ENCODE measurements at places on chromosomes 7 and 10.
A peak's percentile ranks its signal among the peaks of the same experiment; 100 is the strongest.

- no peak for ATAC-seq
Observed at GRCh38 chr10:52598936-52599335, 173.6 kb downstream of the MBL2 start.

GRCh38 chr10:92506336-92506735 is 67.6 kb downstream of the IDE start:
- no peak for ATAC-seq

GRCh38 chr10:8962249-8962648 is 907.8 kb downstream of the GATA3 start:
- no peak for ATAC-seq

DNA sequence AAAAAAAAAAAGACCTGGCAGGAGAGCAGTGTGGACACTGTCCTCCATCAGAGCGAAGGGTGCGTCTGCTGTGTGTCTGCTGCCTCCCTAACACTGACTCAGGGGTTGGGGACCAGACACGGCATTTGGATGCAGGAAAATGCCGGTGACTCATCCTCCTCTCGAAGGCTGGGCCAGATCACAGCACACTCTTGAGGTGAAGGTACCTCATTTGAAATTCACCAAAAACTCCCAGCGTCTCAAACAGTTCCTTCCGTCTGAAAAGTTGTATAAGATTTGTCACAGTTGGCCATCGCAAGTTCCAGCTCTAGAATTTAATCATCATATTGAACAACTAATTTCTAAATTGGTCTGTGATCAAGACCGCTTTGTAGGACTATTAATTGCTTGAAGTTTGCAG is 118.1 kb upstream of the LYZL2 start:
- ATAC-seq = peak; percentile 90

GRCh38 chr10:121532292-121532864 is 65.9 kb downstream of the FGFR2 start:
- ATAC-seq = no peak

DNA sequence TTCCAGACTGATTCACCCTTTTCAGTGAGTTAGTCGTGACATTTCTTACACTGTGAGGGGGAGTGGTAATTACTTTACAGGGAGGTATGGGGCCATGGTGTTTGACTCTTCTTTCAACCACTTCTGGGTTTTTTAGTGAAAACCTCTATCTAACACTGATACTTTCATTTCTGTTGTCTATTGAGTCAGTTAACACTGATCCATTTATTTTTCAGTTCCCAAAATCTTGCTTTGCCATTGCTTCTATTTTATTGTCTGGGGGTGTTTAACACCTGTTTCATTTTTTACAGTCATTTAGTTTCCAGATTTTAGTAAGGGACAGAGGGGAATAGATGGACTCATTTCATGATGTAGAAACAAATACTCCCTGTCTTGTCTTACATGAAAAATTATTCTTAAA is 61.5 kb downstream of the HELLS start:
- peak; percentile 61 for ATAC-seq

- ATAC-seq = peak; percentile 77
Observed at GRCh38 chr10:49139846-49140195, 6.0 kb upstream of the FAM170B start.

DNA sequence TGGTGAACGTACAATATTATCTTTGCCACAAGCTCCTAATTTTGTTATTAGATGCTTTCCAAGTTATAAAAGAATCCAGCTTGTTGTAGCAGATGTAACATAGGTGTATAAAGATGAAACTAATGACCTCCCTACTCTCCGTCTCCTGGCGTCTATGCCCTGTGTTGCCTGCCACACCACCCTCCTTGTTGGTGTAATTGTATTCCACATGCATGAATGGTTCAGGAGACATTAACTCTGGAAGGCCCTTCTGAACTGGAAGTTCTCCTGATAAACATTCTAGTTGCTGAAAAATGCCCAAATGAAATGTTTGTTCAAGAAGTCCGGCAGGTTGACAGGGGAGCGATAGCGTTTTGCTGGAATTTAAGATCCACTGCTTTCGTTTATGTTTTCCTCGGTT is 53.9 kb upstream of the SEPHS1 start:
- ATAC-seq = no peak

DNA sequence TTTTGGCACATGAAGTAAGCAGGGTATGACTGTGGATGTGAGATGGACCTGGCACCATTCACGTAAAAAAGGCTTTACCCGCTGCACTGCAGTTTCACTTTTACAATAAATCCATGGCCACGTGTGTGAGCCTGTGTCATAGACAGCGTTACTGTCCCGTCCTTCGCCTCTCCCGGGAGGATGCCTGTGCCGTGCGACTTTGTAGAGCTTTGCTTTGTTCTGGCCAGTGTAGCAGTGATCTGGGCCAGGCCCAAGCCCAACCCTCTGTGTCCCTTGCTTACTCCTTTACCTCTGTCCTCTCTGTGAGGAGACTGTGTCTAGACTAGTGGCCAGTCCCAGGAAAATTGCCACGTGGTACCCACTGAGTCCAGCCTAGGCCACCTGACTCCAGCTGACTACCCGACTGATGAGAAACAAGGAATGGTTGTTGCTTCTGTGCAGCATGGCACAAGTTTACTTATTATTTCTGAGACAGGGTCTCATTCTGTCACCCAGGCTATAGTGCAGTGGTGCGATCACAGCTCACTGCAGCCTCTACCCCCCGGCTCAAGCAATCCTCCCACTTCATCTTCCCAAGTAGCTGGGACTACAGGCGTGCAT is 48.1 kb downstream of the JAKMIP3 start:
- no peak for ATAC-seq

DNA sequence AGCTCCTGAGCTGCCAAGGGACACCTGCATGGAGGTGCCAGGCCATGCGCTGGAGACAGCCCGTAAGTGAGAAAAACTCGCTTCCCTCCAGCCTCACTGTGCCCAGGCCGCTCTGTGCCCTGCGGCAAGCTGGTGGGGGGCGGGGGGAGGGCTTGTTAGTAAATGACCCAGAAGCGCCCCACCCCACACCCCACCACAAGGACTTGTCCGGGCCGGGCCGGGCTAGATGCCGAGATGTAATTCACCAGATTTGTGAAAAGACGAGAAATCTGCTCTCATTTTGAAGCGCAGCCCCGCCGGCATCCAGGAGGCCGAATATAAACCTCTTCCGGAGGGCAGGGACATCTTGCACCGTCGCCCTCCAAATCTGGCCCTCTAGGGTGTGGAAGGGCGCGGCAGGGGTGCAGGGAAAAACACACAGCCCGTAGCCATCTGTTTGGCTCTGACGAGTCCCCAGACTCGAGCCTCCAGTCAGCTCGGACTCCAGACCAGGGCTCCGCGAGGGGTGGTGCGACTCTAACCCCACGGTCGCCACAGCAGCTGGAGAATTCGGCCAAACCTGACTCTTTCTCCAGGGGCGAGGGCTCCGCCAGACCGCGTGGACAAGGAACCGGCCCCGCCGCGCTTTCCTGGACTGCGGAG is 14.8 kb downstream of the TLX1 start:
- ATAC-seq = no peak

DNA sequence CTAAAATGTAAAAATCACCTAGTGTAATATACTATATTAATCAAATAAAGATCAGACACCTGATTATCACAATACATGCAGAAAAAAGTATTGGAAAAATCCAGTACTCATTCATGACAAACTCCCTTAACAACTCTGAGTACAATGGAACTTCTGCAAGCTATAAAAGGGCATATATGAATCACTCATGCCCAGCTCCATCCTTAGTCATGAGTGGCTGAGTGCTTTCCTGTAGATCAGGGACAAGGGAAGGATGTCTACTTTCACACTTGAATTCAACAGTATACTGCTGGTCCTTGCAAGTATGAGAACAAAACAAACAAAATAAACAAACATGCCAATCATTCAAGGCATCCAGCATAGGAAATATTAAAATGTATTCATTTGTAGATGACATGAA is 116.5 kb downstream of the ADARB2 start:
- ATAC-seq = peak; percentile 25

DNA sequence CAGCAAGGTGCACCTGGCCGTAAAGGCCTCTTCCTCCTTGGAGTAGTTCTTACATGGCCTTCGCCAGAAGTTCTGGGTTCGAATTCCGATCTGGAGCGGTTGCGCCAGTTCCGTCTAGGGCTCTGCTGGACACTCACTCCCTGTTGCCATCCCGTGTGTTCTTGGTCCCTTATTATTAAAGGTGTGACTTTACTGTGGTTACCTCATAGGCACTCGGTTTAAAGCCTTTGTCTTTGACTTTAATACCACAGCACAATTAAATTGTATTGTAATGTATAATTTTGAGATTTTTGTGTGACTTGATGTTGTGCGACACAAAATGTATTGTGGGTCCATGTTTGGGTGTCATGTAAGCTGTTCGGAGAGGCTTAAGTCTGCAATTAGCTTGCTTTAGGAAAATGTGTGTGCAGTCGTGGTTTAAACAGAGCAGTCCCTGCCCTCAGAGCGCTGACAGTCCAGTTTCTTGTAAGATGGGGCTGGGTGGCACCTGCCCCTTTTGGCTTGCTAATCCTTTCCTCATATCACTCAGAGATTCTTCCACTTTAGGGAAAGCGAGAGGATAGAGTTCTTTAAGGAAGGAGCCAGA is 919 bp downstream of the INPP5F start:
- ATAC-seq = no peak

DNA sequence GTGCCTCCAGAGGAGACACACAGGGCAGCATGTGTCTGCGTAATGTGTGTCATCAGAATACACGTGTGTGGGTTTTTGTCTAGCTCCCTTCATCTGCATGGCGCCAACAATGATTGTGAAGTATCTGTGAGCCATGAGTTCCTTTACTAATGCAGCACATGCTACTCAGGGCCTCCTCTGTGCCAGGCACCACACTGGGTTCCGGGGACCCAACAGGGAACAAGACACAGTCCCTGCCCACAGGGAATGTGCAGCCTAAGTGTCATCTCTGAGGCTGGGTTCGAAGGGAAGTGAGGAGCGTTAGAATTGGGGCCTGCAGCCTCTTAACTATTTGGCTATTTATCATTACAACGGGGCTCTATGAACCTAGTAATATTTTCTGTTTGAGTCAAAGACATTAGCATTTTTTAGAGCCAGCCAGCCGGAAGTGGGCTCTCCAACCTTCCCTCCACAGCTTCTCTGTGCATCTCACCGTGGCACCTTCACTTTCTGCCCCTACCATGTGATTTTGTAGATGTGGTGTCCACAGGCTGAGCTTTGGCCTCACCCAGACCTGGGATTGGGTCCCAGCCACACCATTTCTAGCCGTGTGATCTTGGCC is 43.9 kb upstream of the SRGN start:
- ATAC-seq = peak; percentile 49

DNA sequence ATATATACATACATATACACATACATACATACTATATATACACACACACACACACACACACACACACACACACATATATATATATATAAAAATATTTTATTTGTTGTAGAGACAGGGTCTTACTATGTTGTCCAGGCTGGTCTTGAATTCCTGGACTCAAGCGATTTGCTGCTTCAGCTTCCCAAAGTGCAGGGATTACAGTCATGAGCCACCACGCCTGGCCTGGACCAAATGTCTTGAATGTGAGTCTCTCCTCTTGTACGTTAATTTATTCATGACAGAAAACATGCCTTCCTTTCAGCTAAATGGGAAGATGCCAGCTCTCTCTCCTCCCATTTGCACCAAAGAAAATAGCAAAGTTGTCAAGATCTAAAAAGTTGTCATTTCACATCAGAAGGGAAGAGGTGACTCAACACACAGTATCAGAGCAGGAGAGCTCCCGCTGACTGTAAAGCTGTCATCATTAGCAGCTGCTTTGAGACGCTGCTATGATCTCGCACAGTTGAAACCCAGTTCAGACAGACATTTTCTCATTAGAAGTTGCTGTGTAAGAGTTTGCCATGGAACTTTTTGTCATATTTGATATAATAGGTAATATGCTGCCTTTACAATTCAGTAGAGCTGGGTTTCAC is 224.3 kb downstream of the SFMBT2 start:
- ATAC-seq = peak; percentile 87

GRCh38 chr7:149790146-149790548 is 16.8 kb upstream of the ZNF467 start:
- no peak for ATAC-seq

DNA sequence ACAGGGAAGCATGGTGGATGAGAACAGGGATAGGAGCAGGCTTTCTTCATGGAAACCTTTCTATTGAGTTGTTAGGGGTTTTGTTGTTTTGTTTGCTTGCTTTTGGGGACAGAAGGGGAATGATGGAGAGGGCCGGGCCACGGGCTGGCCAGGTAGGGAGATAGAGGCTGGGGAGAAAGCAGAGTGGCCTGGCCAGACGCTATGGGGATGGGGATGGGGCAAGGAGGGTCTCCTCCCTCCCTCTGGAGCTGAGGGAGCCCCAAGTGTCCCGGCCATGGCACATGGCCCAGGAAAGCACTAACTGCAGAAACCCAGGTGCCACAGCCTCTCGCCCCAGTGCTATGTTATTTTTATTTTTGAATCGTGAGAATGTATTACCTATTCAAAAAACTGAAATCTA is 10.0 kb downstream of the AOC1 start:
- no peak for ATAC-seq

DNA sequence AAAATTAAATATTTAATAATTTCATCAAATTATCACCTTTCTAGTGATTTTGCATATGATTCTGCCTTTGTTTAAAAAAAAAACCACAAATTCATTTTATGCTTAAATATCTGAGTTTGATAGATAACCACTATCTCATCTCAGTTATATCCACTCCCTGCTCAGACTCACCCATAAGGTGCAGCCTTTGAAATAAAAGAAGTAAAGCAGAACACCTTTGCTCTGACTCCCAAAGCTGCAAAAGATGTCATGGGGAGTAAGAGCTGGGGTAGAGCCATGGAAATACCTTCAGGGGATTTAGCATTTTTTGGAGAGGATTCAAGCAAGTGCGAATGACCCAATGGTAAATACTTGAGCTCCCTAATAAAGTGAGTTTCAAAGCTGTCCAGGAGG is 15.1 kb upstream of the CYP3A5 start:
- ATAC-seq = no peak

- ATAC-seq = no peak
Observed at GRCh38 chr7:42010751-42011150, 226.3 kb downstream of the GLI3 start.

GRCh38 chr10:533186-533585 is 156.3 kb downstream of the DIP2C start:
- no peak for ATAC-seq

- no peak for ATAC-seq
Observed at GRCh38 chr7:106563466-106564150, 97.3 kb downstream of the CCDC71L start.

DNA sequence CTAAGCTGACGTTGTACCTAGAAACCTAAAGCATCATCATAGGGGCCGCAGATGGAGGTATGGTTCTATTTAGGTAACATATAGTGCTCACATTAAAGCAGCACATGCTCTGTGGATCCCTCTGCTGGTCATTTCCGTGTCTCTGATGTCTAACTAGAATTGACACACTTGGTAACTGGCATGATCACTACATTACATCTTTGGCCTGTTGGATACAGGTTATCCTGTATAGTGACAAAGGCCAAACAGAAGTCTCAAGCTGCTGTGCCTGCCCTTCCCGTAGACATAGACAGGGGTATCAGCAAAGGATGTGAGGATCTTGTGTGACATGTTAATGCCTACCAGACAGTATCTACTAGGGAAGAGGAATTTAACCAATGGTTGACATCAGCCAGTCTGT is 51.2 kb downstream of the KIF5B start:
- ATAC-seq = peak; percentile 41

- no peak for ATAC-seq
Observed at GRCh38 chr10:75776738-75777504, 345.5 kb downstream of the LRMDA start.

GRCh38 chr7:73521636-73522104 is 423 bp downstream of the BAZ1B start:
- peak; percentile 32 for ATAC-seq
